ENCODE measurements at places on chromosomes 6 and 20. TPM values are rescaled to one million over a fixed set of nuclear protein-coding genes. Genes with fewer than 3 reads are reported as not detected.

GRCh38 chr6:25872814-25873213, 1.2 kb downstream of the SLC17A3 start:
- H3K4me1 ChIP-seq = no peaks in the 10 kb centered on the region
- H3K27ac ChIP-seq = no peak overlapping the region
- H3K4me3 ChIP-seq = no peak overlapping the region

GRCh38 chr6:108194503-108194902, 28.7 kb downstream of the NR2E1 start:
- no peak overlapping the region for H3K27ac ChIP-seq
- peaks cover 32% of the 10 kb centered on the region for H3K27me3 ChIP-seq
- no peak overlapping the region for H3K4me3 ChIP-seq
- no peaks in the 10 kb centered on the region for H3K4me1 ChIP-seq
- H3K36me3 ChIP-seq = no peaks in the 10 kb centered on the region

GRCh38 chr6:34145161-34146020, 496 bp downstream of the GRM4 start:
- H3K4me3 ChIP-seq = peak overlapping the region; percentile 69
- H3K36me3 ChIP-seq = no peaks in the 10 kb centered on the region
- H3K4me1 ChIP-seq = peaks cover 11% of the 10 kb centered on the region
- H3K27ac ChIP-seq = no peak overlapping the region

GRCh38 chr20:21507400-21508229, 6.2 kb downstream of the NKX2-2 start:
- H3K36me3 ChIP-seq = peaks cover 2% of the 10 kb centered on the region
- no peak overlapping the region for H3K4me3 ChIP-seq
- H3K27me3 ChIP-seq = peaks cover 79% of the 10 kb centered on the region
- peaks cover 35% of the 10 kb centered on the region for H3K4me1 ChIP-seq
- H3K27ac ChIP-seq = no peak overlapping the region
- no peak for DNase-seq

DNA sequence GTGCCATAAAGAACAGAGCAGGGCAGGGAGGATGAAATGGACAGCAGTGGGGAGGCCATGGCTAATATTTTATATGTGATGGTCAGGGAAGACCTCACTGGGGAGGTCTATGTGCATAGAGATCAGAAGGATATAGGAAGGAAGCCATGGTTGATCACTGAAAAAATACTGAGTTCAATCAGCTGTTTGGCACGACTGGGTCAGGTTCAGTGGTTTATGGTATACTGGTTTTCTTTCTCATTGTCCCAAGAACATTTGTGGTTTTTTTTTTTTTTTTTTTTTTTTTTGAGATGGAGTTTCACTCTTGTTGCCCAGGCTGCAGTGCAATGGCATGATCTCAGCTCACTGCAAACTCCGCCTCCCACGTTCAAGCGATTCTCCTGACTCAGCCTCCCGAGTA, 78.3 kb upstream of the TIAM2 start:
- H3K27me3 ChIP-seq = no peaks in the 10 kb centered on the region
- no peaks in the 10 kb centered on the region for H3K4me1 ChIP-seq
- no peak overlapping the region for H3K4me3 ChIP-seq

DNA sequence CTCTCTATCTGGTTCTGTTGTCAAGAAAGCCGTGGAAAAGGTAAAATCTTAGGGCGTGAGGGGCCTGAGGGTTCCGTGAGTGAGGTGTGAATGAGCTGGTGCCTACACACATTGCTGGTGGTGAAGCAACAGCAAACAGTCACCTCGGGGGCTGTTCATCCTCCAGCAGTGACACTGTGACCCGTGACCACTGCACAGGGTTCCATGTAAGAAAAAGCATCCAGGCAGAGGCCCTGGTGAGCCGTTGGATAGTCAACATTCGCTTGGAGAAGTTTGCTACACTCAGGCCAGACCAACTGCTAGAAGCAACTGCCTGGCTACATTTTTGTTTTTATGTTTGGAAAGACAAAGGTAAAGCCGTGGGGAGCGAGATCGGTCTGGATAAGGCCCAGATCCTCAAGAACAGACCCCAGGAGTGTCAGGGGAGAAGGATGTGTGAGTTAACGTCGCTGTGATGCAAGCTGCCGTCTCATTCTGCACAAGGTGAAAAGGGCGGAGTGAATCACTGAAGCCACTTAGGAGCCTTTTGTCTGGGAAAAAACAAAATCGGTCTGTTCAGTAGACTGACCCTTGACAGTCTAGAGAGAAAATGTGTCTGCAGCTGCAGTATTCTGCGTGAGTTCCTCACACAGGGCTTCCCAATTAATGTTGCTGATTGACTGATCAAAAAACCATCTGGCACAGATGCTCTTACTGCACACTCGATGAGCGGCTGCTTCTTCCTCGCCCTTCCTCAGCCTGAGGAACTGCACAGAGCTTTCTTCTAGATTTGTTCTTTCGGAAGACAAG, 404.0 kb downstream of the SMOC2 start:
- H3K27ac ChIP-seq = no peak overlapping the region
- peaks cover 28% of the 10 kb centered on the region for H3K27me3 ChIP-seq
- DNase-seq = no peak
- no peaks in the 10 kb centered on the region for H3K4me1 ChIP-seq
- no peak overlapping the region for H3K4me3 ChIP-seq

- H3K4me1 ChIP-seq = no peaks in the 10 kb centered on the region
- no peak for DNase-seq
- H3K27ac ChIP-seq = no peak overlapping the region
- no peaks in the 10 kb centered on the region for H3K36me3 ChIP-seq
- H3K4me3 ChIP-seq = no peak overlapping the region
Measured at GRCh38 chr20:25127761-25128537, 46.0 kb upstream of the VSX1 start.

GRCh38 chr6:136926383-136926782, 4.3 kb downstream of the SLC35D3 start:
- no peak overlapping the region for H3K27ac ChIP-seq
- peaks cover 4% of the 10 kb centered on the region for H3K4me1 ChIP-seq
- no peak for DNase-seq
- H3K4me3 ChIP-seq = no peak overlapping the region

GRCh38 chr20:39039261-39039660, 77.1 kb downstream of the DHX35 start:
- no peak overlapping the region for H3K27ac ChIP-seq
- peaks cover 24% of the 10 kb centered on the region for H3K36me3 ChIP-seq
- DNase-seq = no peak
- H3K4me1 ChIP-seq = peaks cover 3% of the 10 kb centered on the region
- no peaks in the 10 kb centered on the region for H3K27me3 ChIP-seq

- DNase-seq = no peak
- no peaks in the 10 kb centered on the region for H3K27me3 ChIP-seq
- peaks cover 3% of the 10 kb centered on the region for H3K4me1 ChIP-seq
Measured at GRCh38 chr20:33654680-33655161, 7.4 kb upstream of the C20orf144 start.

The PLCB4 gene
- total RNA-seq = 13.3 TPM

The ERMARD gene
- 27.4 TPM for total RNA-seq

The APMAP gene
- total RNA-seq = 79.9 TPM

The HLA-DOA gene
- not detected for total RNA-seq

The SIGLEC1 gene
- not detected for total RNA-seq

The WFDC12 gene
- not detected for total RNA-seq

The LST1 gene
- total RNA-seq = not detected

All from chondrocyte (in vitro differentiated cells).